ENCODE measurements at places on chromosomes 4 and X.
A peak's percentile ranks its signal among the peaks of the same experiment; 100 is the strongest.

GRCh38 chrX:134513091-134513490 lies 53.1 kb downstream of the HPRT1 start:
- no peak for DNase-seq

GRCh38 chr4:186485561-186486062 lies 69.8 kb downstream of the MTNR1A start:
- DNase-seq: no peak

DNA sequence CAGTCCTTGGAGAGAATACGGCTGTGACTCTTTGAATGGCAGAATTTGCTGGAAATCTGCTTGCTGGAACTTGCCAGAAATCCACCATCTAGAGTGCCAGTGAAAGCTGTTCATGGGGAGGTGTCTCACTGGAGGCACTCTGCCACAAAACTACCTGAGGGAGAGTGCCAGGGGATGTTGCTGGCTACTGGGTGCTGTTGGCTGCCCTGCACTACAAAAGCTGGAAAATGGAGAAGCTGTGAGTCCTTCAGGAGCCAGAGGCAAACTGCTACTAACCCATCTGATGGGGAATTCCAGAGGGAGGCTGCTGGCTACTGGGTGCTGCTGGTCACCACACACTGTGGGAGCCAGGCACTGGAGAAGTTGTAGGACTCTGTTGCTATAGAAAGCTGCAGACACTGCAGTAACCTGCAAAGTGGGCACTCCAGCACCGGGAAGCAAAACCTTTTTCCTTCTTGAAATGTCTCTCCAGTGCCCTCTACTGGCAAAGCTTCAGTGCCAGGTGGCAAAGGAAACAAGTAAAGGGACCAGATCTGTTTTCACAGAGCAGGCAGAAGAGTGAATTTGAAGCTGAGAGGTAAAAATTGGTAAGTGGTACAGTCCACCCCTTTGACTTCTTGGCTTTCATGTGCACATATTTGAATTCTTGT lies 47.8 kb upstream of the HSD17B10 start:
- DNase-seq: peak; percentile 46

DNA sequence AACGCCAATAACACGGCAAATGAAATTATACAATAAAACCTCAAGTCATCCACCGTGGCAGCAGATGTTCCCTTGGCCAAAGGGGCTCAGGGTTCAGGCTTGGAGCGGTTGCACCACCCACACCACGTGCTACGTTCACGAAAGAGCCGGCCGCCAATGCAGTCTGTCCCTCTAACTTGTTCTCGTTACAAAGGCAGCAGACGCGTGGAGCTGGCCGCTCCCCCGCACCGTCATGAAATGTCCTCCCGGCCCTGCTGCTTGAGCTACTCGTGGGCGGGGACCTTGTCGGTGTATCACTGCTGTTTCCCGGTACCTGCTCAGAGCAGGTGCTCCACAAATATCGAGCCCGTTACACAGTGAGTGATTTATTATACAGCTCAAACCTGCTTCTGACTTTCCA lies 36.4 kb upstream of the MAN2B2 start:
- no peak for DNase-seq

- peak; percentile 91 for DNase-seq
Observed at GRCh38 chr4:25159837-25160713, at the start of gene SEPSECS. Gene SEPSECS (minus strand): TSS chr4:25160449. CDS start chr4:25160369, 80 bp downstream.

GRCh38 chrX:151771726-151772125 lies 37.2 kb downstream of the CNGA2 start:
- DNase-seq: no peak

DNA sequence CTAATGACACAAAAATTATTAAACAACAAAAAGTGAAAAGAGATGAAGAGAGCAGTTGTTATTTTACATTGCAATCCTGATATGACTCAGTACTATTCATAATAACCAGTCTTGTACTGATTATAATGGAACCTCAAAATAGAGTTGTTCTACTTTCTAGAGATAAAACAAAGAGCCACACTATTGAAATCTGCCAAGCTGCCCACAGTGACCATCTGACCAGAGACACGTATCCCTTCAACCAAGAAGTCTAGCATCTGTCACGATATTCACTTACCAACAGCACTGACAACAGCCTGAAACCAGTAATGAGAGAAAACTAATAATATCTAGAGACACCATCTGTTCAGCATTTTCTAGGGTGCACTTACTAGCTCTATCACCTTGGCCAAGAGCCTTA lies 466.7 kb downstream of the NKX6-1 start:
- DNase-seq: no peak

- no peak for DNase-seq
Observed at GRCh38 chrX:18401848-18402213, 23.6 kb upstream of the CDKL5 start.

DNA sequence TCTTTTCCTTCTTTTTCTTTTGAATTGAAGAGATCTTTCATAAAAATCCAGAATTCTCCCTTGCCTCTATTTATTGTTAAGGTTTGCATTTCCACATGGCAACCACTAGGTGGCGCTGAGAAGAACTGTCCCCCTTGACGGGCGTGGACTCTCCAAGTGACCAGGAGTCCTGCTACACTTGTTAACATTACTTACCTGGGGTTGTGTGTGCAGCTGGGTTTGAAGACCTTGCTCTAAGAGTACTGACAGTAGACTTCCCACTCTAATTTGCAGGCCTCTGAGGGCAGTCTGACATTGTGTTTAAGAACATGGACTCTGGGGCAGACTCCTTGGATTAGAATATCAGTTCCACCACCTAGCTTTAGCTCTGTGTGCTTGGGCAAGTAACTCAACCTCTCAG lies 52.8 kb downstream of the GPRIN3 start:
- DNase-seq: peak; percentile 45

GRCh38 chr4:124111922-124112321 lies 600.6 kb downstream of the ANKRD50 start:
- no peak for DNase-seq

GRCh38 chr4:54961357-54961975 lies 163.9 kb downstream of the KDR start:
- DNase-seq: no peak

- no peak for DNase-seq
Observed at GRCh38 chr4:5719350-5720055, 8.5 kb downstream of the EVC start.

GRCh38 chr4:74266081-74266480 lies 42.2 kb upstream of the EPGN start:
- no peak for DNase-seq

DNA sequence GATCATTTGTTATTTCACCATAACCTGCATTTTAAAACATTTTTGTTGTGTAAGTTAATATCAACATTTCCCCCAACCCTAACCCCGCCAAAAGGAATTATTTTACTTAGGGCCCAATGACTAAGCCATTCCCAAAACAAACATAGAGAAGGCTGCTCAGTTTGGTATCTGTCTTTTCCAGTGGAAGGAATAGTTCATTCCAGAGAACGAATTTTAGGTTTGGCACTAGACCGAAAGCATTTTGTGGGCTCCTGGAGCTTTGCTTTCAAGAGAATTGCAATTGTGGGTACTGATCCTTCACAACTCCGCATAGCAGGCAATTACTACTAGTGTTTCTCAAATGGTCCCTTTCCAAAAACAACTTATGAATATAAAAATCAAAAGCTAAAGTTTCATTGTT lies 226.7 kb upstream of the MAD2L1 start:
- no peak for DNase-seq
